NCI-H1048 (cell line): ENCODE measurements at places on chromosomes 13 and 19.

DNA sequence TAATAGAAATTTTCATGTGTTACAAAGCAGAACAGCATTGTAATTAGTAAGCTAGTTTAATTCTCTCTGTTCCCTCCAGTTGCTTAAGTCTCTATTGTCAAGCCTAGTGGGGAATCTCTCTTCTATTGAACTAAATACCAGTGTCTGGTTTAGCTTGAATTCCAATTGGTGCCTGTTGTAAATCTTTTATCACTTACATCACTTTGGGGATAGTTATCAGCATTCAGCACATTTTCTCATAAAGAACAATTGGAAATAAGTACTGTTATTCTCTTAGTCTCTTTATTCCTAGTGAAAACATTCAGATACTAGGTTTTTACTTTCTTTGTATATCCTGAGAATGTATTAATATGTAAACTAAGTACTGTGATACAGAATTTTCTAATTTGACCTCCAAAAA lies 25.2 kb downstream of the IPO5 start:
- DNase-seq = no peak

- DNase-seq = no peak
Observed at GRCh38 chr19:2811221-2811722, 8.4 kb upstream of the ZNF554 start.

DNA sequence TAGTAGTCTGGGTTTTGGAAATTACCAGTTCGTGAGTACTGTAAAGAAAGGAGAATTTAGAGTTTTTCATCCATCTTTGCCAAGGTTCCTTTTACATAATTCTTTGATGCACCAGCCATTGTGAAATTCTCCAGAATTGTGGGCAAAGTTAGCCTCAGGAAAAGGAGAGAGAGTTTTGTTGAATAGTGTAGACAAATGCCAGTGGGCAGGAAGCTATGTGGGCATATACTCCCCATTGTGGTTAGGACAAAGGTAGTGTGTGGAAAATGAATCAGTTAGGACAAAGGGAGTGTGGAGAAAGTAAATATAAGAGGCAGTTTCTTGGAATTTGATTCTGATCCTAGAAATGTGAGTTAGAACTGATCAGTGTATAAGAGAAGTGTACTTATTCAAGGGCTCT lies 67.9 kb downstream of the PCCA start:
- DNase-seq = no peak

GRCh38 chr19:14402332-14403144 lies 16.6 kb downstream of the DDX39A start:
- DNase-seq = no peak

- DNase-seq = no peak
Observed at GRCh38 chr19:17450264-17451075, 2.0 kb upstream of the TMEM221 start.

- DNase-seq = no peak
Observed at GRCh38 chr19:58409010-58409790, 751 bp downstream of the ZNF584 start.

DNA sequence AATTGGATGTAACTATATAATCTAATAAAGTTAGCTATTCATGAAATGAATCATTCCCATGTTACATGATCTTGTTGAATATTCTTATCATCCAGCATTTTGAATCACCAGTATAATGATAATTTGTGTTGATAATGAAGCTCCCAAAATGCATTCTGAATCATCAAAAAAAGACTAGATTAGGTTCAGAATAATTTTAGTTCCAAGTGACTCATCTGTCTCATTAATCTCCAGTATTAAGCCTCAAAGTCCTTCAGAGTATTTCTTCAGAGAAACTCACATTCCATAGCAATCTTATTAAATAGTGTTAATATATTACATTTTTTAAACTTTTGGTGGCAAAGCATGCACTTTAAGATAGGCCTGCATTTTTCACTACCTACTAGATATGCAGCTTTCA lies 207.5 kb downstream of the SLITRK5 start:
- DNase-seq = no peak

- DNase-seq = no peak
Observed at GRCh38 chr13:113939129-113939943, 34.5 kb downstream of the C13orf46 start.

- no peak for DNase-seq
Observed at GRCh38 chr19:18603255-18603957, 3.2 kb downstream of the CRLF1 start.

DNA sequence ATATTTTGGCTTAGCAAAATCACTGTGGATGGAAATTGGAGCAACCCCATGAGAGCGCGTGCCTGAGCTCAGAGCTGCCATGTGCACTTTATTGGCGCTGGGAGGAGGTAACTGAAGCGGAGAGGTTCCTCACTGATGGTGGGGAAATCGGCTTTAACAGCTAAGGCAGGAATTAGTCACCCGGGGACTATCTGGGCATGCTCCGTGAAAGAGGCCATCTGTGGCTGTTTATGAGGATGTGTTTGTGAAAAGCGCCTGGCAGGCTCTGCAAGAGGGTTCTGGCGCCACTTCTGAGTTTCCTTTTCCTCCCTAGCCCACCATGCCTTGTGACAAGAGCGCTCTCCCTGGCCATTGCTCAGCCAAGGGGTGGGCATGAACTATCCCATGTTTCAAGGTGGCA lies 815.6 kb downstream of the UQCRFS1 start:
- no peak for DNase-seq

GRCh38 chr19:46221981-46222610 lies 7.4 kb upstream of the IGFL1 start:
- no peak for DNase-seq

- no peak for DNase-seq
Observed at GRCh38 chr19:18850471-18851375, 19.0 kb downstream of the UPF1 start.

DNA sequence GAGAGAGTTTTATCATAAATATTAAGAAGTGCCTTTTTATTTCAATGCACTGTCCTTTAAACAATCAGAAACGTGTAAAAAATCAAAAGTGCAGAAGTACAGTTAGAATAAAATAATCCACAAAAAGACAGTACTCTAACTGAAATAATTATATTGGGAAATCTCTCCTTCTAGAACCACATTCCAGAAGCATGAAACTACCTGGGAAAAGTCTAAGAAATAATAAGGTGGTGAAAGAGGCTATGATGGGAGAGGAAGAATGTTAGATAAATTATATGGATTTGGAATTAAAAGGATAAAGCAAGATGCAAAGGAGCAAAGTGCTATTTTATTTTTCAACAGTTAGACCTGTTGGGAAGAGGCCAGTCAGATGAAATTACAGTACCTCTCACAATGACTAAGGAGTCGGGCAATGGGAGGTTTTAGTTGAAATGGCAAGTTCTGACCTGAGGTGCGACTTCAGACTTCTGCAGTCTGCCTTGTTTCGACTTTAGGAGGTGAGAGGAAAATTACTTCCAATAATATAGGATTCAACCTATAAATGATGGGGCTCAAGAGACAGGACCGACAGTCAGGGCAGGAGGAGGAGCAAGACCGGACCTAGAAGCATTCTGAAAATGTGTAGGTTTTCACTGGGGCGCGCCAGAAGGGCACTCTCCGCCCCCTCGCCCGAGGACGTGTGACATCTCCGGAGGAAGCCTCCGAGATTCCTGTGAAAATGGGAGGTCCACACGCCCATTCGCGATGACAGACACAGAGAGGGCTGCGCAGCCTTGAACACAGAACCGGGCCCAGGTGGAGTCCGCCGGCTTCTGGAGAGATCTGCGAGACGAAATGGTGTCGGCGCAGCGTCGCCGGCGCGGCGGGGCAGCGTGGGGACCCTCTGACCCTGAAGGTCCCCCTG lies 717 bp downstream of the SPRYD7 start:
- no peak for DNase-seq

DNA sequence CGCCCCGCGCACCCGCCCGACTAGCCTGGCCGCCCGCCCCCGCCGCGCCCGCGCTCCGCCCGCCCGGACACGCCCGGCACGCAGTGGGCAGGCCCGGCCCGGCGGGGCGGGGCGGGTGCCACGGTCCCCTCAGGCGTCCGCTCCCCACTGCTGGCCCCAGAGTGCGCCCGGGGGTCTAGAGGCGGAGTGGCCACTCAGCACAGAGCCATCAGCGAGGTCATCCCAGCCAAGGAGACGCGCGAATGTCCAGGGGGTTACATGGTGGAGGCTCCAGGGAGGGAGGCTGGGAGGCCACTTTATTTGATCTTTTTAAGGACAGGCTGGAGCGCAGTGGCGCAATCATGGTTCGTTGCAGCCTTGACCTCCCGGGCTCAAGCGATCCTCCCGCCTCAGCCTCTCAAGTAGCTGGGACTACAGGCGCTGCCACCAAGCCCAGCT lies 236 bp upstream of the TINCR start:
- no peak for DNase-seq

- no peak for DNase-seq
Observed at GRCh38 chr13:60139272-60139671, 24.5 kb downstream of the DIAPH3 start.

- no peak for DNase-seq
Observed at GRCh38 chr13:85719749-85720148, 79.5 kb downstream of the SLITRK6 start.

DNA sequence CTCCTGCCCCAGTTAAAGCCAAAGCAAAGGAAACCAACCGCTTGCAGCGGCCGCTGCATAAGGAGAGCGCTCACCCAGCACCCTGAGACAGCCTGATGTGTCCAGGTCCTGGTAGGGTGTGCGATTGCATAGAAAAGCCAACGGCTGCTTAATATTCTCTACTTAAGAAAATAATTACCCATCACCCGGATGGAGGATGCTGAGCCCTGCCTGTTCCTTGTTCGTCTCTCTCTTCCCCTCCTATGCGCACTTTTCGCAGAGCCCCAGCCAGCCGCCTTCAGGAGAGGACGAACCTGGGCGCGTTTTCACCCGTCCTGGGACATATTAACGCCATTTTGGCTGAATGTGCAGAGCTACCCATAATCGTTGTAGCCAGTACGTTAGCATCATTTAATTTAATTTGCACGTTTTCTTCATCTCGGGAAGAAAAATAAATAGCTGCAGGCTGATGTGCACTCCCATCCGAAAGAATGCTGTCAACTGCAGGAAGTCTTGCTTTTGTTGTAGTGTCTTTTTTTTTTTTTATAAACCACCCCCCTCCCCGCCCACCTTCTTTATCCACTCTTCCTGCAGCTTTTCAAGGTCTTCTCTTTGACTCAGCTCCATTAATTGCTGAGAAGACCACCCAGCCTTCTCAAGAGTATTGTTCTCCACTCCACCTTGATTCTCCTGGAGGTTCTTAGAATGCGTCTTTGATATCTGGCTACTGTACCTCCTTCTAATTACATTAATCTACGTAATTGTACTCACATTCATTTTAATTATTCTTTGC lies 214.5 kb downstream of the TEX29 start:
- DNase-seq = no peak

DNA sequence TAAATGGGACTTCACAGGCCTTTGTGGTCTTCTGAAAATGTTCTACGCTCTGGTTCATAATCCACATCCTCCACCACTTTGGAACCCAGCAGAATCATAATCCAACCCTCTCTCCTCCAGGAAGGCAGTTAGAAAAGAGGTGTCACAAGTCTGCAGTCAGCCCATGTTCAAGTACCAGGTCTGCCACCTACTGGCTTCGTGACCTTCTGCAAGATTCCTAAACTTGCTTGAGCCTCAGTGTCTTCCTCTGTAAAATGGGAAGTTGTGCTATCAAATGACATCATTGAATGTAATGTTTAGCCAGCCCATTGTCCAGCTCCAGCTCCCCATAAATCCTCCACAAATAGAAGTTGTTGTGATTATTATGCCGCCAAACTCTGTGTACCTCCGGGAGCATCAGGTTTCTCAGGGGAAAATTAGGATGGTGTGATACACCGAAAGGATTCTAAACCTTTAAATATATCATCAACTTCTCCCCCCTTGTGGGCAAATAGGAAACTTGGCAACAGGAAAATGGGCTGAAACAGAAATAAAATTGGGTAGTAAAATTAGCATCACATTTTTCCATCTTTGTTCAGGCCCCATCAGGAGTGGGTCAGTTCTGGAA lies 109.7 kb downstream of the NUFIP1 start:
- DNase-seq = no peak

GRCh38 chr19:4557144-4557970 lies 2.1 kb downstream of the SEMA6B start:
- no peak for DNase-seq

DNA sequence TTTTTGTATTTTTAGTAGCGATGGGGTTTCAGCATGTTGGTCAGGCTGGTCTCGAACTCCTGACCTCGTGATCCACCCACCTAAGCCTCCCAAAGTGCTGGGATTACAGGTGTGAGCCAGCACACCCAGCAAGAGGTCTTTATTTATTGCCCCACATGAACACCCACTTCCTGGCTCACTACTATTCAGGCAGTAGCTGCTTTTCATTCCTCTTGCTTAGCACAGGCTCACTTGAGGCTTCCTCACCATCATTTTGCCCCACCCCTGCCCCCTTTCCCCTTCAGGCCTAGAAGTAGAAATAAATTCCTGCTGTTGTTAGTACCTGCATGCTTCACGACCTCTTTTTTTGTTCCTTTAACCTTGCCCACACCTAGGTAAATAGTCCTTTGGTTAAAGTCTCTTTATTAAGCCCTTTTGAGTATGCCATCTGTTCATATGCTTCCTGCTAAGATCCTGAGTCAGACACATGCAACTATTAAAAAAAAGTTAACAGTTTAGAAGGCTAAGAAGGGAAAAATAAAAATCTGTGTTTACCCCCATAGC lies 33.5 kb upstream of the ITM2B start:
- DNase-seq = no peak

DNA sequence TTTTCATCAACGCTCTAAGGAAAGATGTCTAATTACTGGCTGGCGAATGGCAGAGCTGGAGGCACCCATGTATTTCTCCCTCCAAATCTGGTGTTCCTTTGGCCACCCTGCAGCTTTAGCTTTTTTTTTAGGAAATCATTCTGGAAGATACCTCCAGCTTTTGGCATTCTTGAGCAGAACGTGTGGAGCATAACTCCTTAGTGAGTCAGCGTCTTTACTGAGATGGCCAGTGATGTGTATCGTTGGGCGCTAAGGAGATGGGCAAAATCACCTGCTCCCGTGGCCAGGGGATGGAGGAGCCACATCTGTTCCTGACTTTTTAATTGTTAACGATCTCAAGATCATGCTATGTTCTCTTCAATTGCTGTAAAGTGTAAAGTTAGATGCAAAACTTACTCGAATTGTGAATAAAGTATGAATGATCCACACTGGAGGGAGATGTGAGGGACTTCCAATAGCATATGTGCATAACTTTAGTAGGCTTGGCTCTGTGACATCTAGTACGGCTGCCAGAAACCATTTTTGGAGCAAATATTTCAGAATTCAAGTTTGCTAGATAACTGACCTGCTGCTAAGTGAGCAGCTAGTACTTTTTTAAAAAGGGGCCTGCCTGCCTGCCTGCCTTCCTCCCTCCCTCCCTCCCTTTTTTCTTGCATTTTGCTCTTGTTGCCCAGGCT lies 24.4 kb upstream of the C1QTNF9 start:
- DNase-seq = no peak

- no peak for DNase-seq
Observed at GRCh38 chr19:8320564-8321066, 560 bp downstream of the NDUFA7 start.

DNA sequence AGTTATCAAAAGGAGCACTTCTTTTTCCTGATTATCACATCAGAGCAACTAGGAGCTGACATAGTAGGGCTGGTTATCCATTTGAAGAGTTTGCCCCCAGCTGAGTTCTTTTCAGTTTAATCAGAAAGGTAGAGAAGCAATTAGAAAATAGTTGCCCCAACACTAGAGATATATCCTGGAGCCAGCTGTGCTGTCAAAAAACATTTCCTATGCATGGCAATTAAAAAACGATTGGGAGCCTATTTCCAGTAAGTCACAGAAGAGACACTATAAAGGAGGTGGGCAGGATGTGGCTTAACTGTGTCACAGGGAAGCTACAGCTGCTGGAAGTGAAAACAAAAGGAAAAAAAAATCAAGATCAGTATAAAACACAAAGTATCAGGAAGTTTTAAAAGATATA lies 155.7 kb upstream of the SLITRK1 start:
- DNase-seq = no peak
